ENCODE measurements at places on chromosomes 12 and 14.

DNA sequence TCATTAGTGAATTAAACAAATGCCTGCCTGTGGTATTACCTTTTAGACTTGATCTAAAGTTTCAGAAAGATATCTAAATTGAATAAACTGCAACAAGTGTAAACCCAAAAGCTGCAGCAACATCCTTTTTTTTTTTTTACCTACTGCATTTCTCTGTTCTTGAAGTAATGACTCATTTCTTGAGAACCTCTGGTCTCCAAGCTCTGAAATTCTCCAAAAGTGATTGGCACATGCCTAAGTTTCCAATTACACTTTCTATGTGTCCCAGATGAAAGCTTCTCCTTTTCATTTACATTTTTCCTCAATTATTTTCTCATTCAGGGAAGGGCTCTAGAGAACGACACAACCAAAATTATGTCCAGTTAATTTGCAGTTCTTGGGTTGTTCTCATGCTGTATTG is 435.2 kb upstream of the DCN start:
- no peak for DNase-seq

GRCh38 chr14:105987563-105987962 is 461.2 kb downstream of the TMEM121 start:
- no peak for DNase-seq

- no peak for DNase-seq
Measured at GRCh38 chr12:104520242-104520900, 63.6 kb downstream of the CHST11 start.

DNA sequence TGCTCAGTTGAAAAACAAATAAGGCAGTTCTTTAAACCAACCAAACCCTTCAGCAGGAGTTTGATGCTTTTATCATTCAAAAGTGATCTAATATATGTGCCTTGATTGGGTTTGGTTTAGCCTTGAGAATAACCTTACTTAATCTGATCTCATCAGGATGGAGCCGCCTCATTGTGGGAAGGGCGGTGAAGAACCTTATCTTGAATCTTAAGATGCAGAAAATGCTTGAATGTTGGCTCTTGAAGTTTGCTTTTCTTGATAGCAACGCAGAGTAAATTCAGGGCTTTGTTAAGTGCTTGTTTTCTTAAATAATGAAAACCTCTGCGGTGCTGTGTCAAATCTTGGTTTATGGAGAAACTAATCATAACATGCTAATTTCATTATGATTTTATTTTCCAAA is 138.2 kb downstream of the MON2 start:
- DNase-seq = no peak

GRCh38 chr12:32000373-32001005 is 41.3 kb downstream of the RESF1 start:
- DNase-seq = no peak

- no peak for DNase-seq
Measured at GRCh38 chr14:93955850-93956481, 20.4 kb downstream of the ASB2 start.
